ENCODE measurements at places on chromosomes 3 and 15. TPM values are rescaled to one million over a fixed set of nuclear protein-coding genes. Genes with fewer than 3 reads are reported as not detected.

Gene SOX14
- polyA plus RNA-seq = not detected

Gene CELF6
- 0.06 TPM for polyA plus RNA-seq

Gene FEZF2
- polyA plus RNA-seq = not detected

Gene RNU5B-1
- not detected for polyA plus RNA-seq

Gene COL6A5
- not detected for polyA plus RNA-seq

Gene PLA2G4E
- not detected for polyA plus RNA-seq

Gene TMED3
- polyA plus RNA-seq = 232 TPM

Gene MYO5C
- 0.03 TPM for polyA plus RNA-seq

Gene C3orf20
- not detected for polyA plus RNA-seq

Gene ZNF774
- 0.91 TPM for polyA plus RNA-seq

Gene THSD4
- polyA plus RNA-seq = 30.5 TPM

Gene CFAP100
- polyA plus RNA-seq = not detected

Gene PATL2
- polyA plus RNA-seq = 0.10 TPM

Gene RTP1
- polyA plus RNA-seq = not detected
